Dorsolateral prefrontal cortex (tissue), 122 donors: ENCODE measurements at places on chromosomes 1 and 21. TPM values are rescaled to one million over a fixed set of nuclear protein-coding genes. Genes with fewer than 3 reads are reported as not detected.

Gene S100A7
- not detected for total RNA-seq

Gene ELAVL4
- total RNA-seq, result 145 TPM

Gene TACSTD2
- not detected for total RNA-seq

Gene NBPF8
- total RNA-seq, result 7.8 TPM

Gene USP16
- 36.1 TPM for total RNA-seq

Gene CELA3B
- total RNA-seq, result not detected

Gene KRTAP10-7
- not detected for total RNA-seq

Gene OPRD1
- total RNA-seq, result 19.6 TPM

Gene FNDC10
- total RNA-seq, result 14.5 TPM
